Fibroblast of lung (primary cell): ENCODE measurements at places on chromosomes 4 and X. TPM values are rescaled to one million over a fixed set of nuclear protein-coding genes. Genes with fewer than 3 reads are reported as not detected.

The LRAT gene
- total RNA-seq = under 0.01 TPM in 2 replicates

The RAI2 gene
- 1.3 and 2.1 TPM in 2 replicates for total RNA-seq

The FAM133A gene
- total RNA-seq = 0.17 TPM in 1 of 2 replicates, not detected in the other

The TDO2 gene
- 1.5 and 14.4 TPM in 2 replicates for total RNA-seq

The RAB9B gene
- total RNA-seq = 0.50 and 0.77 TPM in 2 replicates

The STPG2 gene
- total RNA-seq = under 0.01 and 0.17 TPM in 2 replicates
